Astrocyte (in vitro differentiated cells and primary cell): ENCODE measurements at places on chromosomes 2 and 18. TPM values are rescaled to one million over a fixed set of nuclear protein-coding genes. Genes with fewer than 3 reads are reported as not detected.

DNA sequence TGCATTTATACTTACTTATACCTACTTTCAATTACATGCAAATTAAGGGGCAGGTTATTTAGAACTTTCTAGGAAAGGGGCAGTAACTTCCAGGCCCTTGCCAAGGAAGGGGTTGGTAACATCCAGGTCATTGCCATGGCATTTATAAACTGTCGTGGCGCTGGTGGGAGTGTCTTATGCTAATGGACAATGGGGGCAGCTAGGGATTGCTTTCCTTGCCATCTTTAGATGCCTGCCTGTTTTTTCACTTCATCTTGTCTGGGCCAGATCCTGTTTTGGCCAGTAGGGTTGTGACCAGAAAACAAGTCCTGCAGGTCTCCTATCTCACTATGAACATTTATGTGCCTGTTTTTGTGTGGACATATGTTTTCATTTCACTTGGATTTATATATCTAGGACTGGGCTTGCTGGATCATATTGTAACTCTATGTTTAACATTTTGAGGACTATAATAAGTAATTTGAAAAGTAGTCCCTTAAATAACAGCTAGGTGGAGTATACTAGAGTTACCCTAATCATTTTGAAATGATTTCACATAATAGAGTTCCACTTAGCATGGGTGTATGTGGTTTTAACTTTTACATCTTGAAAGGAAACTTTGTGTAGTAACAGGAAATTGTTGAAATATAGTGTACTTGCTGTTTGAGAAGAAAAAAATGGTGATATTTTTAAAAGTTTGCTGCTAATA is 56.1 kb downstream of the LCLAT1 start:
- no peak for DNase-seq

- no peak for DNase-seq
Measured at GRCh38 chr2:11528228-11528627, 5.6 kb upstream of the GREB1 start.

GRCh38 chr2:236394571-236394970 is 130.4 kb upstream of the ASB18 start:
- DNase-seq = no peak

GRCh38 chr2:239259603-239260298 is 141.1 kb downstream of the HDAC4 start:
- no peak for DNase-seq

GRCh38 chr2:97747716-97748115 is 34.3 kb downstream of the ZAP70 start:
- peak; percentile 82 for DNase-seq

GRCh38 chr2:10441948-10442347 is 6.2 kb downstream of the ODC1 start:
- no peak for DNase-seq

GRCh38 chr2:158297606-158298005 is 158.9 kb downstream of the CCDC148 start:
- DNase-seq = peak; percentile 12

GRCh38 chr2:68832233-68832869 is 38.8 kb downstream of the BMP10 start:
- peak; percentile 74 for DNase-seq

- DNase-seq = no peak
Measured at GRCh38 chr2:149132901-149133300, 94.4 kb downstream of the LYPD6B start.

DNA sequence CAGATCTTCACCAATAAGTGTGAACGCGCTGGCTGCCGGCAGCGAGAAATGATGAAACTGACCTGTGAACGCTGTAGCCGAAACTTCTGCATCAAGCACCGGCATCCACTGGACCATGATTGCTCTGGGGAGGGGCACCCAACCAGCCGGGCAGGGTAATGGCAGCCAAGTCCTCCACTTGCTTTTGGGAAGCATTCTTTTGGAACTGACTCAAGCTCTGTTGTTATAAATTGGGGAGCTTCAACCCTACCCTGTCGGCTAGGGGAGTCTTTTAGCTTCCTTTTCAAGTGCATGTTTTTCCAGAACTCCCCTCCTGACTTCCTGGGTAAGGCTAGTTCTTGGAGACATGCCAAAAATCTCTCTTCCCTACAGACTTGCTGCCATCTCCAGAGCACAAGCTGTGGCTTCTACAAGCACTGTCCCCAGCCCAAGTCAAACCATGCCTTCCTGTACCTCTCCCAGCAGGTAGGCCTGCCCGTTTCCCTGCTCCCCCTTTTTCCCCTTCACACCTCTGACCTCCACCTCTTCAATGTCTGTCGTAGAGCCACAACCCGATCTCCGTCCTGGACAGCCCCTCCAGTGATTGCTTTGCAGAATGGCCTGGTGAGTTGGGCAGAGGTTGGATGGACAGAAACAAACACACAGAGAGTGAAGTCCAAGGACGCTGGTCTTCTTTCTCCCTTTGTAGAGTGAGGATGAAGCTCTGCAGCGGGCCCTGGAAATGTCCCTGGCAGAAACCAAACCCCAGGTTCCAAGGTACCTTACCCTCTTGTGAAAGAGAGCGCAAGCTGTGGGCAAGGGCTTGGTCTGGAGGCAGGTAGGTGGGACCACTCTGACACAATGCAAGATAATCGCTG is 1.5 kb downstream of the ZFAND2B start:
- peak; percentile 4 for DNase-seq

DNA sequence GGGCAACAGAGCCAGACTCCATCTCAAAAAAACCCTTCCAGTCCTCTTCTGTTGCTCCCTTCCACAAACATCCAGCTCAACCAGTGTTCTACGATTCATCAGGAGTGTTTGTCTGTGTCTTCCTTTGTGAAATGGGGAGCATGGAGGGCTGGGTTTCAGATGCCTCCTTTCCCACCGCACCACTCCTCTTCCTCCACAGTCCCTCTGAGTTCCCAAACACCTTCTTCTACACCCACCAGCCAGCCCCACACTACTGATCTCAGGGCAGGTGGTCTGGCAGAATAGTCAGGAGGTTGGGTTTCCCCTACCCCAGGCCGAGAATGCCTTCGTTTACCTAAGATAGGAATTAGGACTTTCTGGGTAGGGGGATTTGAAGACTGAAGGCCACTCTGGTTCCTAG is 36.9 kb downstream of the NGEF start:
- DNase-seq = no peak

DNA sequence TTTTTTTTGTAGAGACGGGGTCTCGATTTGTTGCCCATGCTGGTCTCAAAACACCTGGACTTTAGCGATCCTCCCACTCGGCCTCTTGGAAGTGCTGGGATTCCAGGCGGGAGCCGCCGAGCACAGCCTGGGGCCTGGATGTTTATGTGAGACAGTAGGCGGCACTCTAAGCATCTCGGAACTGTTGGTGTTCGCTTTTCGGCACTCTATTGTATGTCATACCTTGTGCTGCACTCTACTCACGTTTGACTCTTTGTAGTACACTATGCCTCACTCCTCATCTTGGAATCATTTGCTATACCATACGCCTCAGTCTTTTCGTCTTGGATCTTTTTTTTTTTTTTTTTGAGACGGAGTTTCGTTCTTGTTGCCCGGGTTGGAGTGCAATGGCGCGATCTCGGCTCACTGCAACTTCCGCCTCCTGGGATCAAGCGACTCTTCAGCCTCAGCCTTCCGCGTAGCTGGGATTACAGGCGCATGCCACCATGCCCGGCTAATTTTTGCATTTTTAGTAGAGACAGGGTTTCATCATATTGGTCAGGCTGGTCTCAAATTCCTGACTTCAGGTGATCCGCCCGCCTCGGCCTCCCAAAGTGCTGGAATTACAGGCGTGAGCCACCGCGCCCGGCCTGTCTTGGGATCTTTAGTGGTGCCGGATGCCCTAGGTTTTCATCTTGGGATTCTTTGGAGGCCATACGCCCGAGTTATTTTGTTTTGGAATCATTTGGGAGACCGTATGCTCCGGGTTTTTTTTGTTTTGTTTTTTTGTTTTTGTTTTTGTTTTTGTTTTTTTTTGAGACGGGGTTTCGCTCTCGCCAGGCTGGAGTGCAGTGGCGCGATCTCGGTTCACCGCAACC is 24.2 kb upstream of the ZDBF2 start:
- DNase-seq = no peak

- DNase-seq = no peak
Measured at GRCh38 chr2:19651466-19651865, 250.3 kb downstream of the TTC32 start.

- peak; percentile 53 for DNase-seq
Measured at GRCh38 chr2:230068651-230069055, at the start of gene SLC16A14. TSS of gene SLC16A14 (minus strand) at chr2:230068924. CDS start at chr2:230059352, 9,572 bp downstream.

DNA sequence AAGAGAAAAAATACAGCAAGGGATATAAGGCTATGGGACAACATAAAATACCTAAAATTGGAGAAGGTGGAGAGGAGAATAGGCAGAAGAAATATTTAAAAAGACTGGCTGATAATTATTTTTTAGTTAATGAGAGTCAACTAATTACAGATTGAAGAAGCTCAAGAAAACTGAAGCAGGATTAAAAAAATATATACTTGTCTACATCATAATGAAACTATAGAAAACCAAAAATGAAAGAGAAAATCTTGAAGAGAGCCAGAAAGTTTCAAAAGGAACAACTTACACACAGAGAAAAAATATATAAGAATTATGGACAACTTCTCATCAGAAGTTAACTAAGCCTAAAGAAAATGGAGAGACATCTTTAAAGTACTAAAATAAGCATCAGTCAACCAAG is 62.9 kb upstream of the APCDD1 start:
- no peak for DNase-seq

- DNase-seq = no peak
Measured at GRCh38 chr2:233768076-233768475, 8.0 kb downstream of the UGT1A1 start.

DNA sequence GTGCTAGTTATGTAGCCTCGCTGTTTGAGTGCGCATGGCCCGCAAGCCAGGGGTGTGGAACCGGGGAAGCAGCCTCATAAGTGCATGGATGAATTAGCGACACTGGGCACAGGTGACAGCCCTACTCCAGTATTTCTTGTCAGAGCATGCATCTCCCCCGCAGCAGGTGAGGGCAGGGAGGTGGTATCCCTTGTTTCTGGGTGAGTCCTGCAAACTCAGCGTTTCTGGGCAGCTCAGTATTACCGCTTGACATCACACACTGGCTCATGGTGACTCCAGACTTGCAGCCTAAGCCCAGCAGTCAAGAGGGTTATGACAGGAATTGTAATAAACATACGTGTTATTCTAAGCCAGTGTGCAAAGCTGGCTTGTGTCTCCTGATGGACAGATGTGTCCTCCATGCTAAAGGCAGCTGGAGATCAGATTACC is 2.5 kb downstream of the CABLES1 start:
- no peak for DNase-seq

- no peak for DNase-seq
Measured at GRCh38 chr2:88057437-88057844, 1.9 kb upstream of the KRCC1 start.

DNA sequence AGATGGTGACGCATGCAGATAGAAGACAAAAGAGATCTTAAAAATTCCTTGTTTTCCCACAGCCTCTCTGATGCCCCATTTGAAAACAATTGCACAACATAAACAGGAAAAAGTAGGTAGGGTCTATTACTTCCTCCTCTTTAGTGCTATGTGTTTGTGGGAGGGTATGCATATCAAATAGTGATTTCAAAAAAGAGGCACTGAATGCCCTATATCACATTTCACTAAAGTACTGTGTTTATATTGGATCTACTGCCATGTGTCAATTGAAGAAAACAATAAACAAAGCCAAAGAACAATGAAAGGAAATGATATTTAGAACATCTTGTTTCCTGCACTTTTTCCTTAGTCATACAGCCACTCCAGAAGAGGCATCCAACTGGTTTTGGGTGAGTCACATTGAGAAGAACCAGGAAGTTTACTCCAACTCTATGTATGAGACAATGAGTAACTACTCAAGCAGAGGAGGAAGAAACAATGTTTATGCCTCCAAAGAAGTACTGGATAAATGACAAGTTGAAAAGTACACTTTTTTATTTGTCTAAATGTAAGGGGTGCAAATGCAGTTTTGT is 583.6 kb downstream of the FBXO15 start:
- DNase-seq = peak; percentile 72

- no peak for DNase-seq
Measured at GRCh38 chr18:78965260-78965659, 14.4 kb upstream of the SALL3 start.

GRCh38 chr2:98857001-98857400 is 79.0 kb downstream of the CRACDL start:
- no peak for DNase-seq

- no peak for DNase-seq
Measured at GRCh38 chr2:187749804-187750431, 195.7 kb upstream of the TFPI start.

DNA sequence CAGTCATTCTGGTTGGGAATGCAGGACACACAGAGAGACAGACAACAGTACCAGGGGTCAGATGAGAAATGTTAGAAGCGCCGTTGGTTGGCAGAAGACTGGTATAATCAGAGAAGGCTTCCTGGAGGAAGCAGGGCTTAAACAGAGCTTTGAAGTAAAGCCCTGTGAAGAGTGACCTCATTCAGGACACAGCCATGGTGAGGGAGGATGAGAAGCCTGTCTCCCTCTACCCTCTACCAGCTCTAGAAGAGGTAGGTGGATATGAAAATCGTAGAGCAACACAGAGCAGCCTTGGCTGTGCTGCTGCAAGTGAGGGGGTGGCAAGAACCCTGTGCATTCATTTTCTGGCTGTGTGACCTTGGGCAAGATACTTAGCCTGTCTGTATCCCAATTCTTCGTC is 14.2 kb downstream of the TET3 start:
- no peak for DNase-seq

The SFT2D3 gene
- 2.9 and 3.0 TPM in 2 replicates for total RNA-seq

The GPR75 gene
- 4.0 and 5.0 TPM in 2 replicates for total RNA-seq

The LYG2 gene
- not detected in 2 replicates for total RNA-seq

The GPAT2 gene
- total RNA-seq = 0.27 TPM in 1 of 2 replicates, not detected in the other

The ATP8B1 gene
- 6.9 and 10.4 TPM in 2 replicates for total RNA-seq

The DTNB gene
- total RNA-seq = 5.1 and 5.9 TPM in 2 replicates

The TANC1 gene
- total RNA-seq = 45.0 and 45.2 TPM in 2 replicates

The CEP192 gene
- 12.6 and 13.9 TPM in 2 replicates for total RNA-seq
